ENCODE measurements at places on chromosomes 7 and 10.

GRCh38 chr10:18738835-18739234 is 79.6 kb downstream of the ARL5B start:
- peak; percentile 15 for DNase-seq

GRCh38 chr7:45715471-45716352 is 141.5 kb downstream of the ADCY1 start:
- no peak for DNase-seq

DNA sequence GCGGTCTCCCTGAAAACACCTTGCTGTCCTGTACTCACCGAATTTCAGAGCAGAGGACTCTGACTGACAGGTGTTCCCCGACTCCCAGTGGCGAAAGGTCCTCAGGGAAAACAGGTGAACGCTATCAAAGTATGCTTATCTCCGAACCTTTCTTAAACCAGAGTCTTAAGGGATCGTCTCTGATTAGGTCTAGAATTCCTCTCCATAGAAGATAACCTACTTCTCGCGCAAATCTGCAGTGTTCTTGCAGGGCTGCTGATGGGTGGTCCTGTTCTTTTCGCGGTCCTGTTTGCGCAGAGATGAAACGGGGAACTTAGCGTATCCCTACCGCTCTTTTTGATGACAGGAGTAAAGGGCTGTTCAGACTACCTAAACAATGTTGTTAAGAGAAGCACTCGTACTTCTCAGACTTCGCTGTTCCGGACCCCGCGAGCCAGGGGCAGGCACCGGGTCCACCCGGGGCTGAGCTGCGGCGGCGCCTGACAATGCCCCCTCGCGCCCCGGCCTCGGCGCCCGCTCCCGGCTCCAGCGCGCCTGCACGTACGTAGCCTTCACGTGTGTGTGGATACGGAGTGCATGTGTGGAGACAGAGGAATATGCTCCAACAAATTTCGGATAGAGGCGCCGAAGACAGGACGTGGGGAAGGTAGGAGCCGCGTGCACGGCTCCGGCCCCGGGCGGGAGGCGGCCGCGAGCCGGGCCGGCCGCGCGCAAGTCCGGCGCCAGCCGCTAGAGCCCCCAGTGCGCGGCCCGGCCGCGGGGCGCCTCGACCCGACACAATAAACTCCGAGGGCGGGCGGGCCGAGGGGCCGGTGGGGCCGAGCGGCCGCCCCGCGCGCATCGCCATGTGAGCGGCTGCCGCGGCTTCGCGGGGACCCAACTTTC is 766 bp upstream of the ZMYND11 start:
- no peak for DNase-seq

GRCh38 chr7:131578602-131579001 is 22.2 kb upstream of the PODXL start:
- DNase-seq = no peak

DNA sequence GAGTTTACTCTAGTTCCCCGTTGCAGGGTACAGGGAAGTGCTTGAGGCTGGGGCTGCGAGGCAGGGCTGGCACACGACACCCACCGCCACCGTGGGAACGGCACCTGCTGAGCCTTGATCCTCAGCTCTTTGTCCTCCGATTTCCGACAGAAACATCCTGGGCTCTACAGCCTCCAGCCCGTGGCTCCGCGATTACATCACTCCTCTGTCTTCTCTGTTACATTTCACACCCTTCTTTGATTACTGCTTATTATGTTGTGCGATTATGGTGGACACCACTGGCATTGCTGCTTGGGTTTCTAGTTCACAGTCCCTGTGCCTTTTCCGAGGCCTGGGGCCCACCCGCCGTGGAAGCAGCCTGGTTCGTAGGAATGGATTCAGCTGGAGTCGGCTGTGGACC is 26.9 kb downstream of the FKBP6 start:
- DNase-seq = no peak

DNA sequence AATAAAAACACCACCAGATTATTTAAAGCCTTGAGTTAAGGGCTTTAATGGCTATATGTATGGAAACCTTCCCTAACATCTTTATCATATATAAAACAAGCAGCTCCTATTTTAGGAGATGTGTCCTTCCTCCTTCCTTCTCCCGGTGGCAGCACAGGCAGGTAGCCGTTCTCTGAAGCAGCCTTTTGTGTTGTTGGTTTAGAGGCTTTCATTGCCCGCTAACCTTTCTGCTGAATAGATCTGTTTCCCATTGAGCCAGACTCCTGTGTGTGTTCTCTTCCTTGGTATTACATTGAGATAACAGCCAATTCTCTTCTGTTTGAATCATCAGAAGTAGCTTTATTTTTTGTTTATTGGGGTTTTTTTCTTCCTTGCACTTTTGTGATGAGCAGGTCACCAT is 131.3 kb downstream of the CACNB2 start:
- no peak for DNase-seq

DNA sequence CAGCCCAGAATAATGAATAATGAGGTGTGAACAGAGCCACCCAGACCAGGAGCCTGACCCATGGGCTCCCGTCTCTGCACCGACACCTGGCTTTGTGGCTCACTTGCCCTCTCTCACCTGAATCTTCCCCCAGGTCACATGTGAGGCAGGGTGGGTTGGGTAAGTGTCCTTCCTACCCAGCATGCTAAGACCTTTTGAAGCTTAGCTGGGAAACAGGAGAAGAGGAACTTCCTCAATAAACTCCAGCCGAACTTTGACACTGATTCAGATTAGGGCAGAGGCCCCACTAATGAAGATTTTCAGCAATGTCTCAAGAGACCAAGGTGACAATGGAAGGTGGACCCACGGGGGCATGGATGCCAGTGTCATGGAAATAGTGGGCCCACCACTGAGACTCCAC is 46.6 kb upstream of the AQP1 start:
- DNase-seq = no peak

- no peak for DNase-seq
Measured at GRCh38 chr7:95820778-95821177, 48.4 kb downstream of the DYNC1I1 start.

- DNase-seq = no peak
Measured at GRCh38 chr7:129089521-129090212, 34.8 kb upstream of the TNPO3 start.

DNA sequence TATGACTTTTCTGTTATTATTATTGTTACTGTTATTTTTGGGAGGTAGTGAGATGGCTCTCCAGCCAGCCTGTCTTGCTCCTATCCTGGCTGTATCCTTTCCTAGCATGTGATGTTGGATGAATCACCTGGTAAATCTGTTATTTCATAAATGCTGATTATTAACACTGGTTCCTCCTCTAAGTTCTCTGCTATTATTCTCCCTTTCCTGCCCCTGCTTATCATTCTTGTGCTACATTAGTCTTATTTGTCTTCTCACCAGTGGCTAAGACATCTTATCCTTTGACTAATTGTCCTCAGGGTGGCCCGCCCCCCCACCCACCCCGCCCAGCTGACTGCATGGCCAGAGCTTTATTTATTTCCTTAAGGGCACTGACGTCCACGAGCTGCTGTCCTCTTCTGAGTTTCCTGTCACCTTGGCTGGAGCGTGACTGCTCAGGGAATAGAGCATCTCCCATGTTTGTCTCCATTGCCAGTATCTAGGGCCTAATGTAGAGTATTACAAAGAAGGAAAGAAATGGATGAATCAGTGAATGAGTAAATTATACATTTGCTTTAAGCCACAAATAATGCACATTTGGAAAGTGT is 110.1 kb upstream of the KLF6 start:
- DNase-seq = no peak

DNA sequence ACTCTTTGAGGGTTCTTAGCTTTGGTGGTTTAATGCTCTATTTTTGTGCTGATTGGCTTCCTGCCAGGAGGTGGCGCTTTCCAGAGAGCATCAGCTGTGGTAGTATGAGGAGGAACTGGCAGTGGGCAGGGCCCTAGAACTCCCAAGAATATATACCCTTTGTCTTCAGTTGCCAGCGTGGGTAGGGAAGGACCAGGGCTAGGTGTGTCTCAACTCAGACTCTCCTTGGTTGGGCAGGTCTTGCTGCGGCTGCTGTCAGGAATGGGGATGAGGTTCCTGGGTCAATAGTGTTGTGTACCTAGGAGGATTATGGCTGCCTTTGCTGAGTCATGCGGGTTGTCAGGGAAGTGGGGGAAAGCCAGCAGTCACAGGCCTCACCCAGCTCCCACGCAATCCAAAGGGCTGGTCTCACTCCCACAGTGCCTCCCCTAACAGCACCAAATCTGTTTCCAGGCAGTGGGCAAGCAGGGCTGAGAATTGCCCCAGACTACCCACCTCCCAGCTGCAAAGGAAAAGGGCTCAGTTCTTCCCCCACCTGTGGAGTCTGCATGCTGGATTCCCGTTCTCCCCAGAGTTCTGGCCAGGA is 191.5 kb downstream of the PHTF2 start:
- DNase-seq = no peak
